ENCODE measurements at places on chromosomes 1 and 21.

- DNase-seq, result no peak
Observed at GRCh38 chr1:160189649-160190625, at the start of gene CASQ1. Gene CASQ1, plus strand, starts transcription at chr1:160190575. Its CDS starts 177 bp downstream, at chr1:160190752.

DNA sequence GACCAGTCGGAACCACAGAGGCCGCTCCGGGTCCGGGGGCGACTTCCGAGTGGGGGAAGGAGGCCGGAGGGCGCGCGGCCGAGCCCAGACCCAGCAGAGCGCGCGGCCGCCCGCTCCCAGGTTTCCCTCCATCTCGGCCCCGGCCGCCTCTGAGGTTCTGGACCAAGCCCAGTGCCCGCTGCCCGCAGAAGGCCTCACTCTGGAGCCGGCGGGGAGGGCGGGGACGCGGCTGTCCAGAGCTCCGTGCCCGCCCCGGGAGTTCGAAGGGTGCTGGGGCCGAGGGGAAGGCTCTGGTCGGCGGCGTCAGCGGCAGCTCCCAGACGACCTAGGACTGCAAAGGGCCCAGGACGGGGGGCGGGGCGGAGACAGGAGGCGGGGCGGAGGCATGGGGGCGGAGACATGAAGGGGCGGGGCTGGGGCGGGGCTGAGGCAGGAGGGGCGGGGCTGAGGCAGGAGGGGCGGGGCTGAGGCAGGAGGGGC, 48.0 kb upstream of the SLC19A1 start:
- DNase-seq, result peak; percentile 57

GRCh38 chr1:154404511-154404931, 622 bp upstream of the IL6R start:
- no peak for DNase-seq

GRCh38 chr1:65357291-65357960, 48.1 kb downstream of the DNAJC6 start:
- no peak for DNase-seq

- no peak for DNase-seq
Observed at GRCh38 chr21:31744182-31744800, 12.4 kb upstream of the SCAF4 start.

- DNase-seq, result no peak
Observed at GRCh38 chr1:93635614-93636543, 45.8 kb downstream of the BCAR3 start.

DNA sequence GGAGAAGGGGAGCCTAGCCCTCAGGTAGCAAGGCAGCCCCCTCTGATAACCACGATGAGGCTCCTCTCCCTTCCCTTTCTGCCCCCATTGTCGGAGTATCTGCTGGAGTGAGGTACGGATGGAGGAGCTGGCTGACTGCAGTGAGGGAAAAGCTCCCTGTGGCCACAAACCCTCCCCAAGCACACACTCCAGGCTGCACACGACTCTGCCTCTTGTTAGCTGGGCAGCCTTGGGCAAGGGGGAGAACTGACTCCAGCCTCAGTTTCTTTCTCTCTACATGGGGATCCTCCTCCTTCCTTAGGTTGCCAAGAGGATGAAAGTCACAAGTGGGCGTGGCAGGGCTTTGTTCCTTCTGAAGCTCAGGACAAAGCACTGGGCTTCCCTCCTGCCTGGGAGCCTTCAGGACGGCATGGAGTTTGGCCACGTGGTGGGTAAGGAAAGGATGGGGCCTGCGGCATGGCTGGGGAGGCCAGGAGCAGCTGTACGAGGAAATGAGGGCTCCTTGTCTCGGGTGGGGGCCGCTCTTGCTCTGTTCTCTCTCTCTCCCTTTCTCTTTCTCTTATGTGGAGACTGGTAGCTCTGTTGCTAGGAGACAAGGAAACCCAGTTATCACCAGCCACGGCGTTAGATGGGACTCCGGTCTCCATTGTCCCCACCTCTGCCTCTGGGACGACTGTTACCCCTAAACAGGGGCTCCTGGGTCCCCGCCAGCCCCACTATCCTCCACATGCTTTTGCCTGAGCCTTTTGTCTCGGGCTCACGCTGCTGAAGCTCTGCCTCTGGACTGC, 39.7 kb downstream of the LRP8 start:
- no peak for DNase-seq

DNA sequence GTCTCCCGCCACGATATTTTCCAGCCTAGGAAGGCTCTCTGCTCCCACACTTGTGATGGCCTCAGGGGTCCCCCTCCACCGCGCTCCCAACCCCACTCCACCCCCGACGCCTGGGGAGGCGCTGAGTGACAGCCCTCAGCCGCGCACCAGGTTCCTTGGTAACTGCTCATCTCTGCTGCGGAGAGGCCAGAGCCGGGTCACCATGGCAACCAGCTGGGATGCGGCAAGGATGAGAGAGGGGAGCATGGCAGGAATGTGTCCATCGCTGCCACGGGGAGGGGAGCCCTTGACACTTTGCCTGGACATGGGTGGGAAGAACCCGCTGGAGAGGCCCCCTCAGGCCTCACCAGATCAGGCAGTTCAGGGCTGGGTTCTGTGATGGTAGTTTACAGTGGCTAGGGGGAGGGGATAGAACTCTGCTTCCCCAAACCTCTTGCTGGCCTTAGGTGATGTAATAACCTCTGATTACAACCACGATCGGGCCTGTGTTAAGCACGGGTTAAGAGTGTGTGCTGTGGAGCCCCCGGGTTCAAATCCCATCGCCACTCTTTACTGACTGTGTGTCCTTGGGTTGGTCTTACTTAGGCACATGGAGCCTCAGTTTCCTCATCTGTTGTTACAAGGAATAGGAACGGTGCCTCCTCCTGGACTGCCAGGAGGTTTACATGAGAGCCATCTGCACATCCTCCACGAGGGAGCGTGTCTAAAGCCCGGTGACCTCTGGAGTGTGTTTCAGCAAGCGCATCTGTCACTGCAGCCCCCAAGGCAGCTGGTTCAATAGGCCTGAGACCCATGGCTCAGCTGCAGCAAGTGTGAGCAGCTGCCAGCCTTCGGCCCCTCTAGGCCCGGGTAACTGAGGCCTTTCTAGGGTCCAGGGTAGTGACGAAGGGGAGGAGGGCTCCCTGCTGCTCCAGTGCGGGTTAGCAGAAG, 6.3 kb downstream of the KIF17 start:
- DNase-seq, result no peak

- no peak for DNase-seq
Observed at GRCh38 chr1:31207046-31207445, 32.6 kb downstream of the NKAIN1 start.

DNA sequence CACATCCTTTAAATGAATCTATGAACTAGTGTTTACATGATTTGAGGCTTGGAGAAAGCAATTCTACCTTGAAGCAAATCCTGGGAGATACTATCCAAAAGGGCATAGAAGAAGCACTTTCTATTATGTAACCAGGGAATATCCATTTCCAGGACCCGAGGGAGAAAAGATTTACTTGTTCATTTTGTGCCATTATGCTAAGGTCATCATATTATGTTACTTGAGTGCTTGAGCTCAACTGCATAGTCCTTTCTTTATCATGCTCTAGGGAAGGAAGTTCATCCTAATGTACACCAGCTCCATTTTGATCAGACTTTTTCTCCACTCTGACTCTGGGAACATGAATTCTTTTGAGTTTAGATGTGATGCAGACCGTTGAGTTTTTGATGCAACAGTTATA, 188.6 kb upstream of the SNX7 start:
- DNase-seq, result no peak

Data from stimulated activated CD4-positive, alpha-beta T cell treated with anti-CD3 and anti-CD28 coated beads, TNF-alpha, amount 100 ng/mL, for 1 hour (primary cell).